ENCODE measurements at places on chromosomes 7 and 10.

- no peak for DNase-seq
Observed at GRCh38 chr7:13050703-13051102, 363.3 kb downstream of the ARL4A start.

GRCh38 chr7:79714081-79714480 is 260.6 kb upstream of the MAGI2 start:
- no peak for DNase-seq

- DNase-seq = no peak
Observed at GRCh38 chr10:62638062-62638477, 166.4 kb upstream of the ADO start.

DNA sequence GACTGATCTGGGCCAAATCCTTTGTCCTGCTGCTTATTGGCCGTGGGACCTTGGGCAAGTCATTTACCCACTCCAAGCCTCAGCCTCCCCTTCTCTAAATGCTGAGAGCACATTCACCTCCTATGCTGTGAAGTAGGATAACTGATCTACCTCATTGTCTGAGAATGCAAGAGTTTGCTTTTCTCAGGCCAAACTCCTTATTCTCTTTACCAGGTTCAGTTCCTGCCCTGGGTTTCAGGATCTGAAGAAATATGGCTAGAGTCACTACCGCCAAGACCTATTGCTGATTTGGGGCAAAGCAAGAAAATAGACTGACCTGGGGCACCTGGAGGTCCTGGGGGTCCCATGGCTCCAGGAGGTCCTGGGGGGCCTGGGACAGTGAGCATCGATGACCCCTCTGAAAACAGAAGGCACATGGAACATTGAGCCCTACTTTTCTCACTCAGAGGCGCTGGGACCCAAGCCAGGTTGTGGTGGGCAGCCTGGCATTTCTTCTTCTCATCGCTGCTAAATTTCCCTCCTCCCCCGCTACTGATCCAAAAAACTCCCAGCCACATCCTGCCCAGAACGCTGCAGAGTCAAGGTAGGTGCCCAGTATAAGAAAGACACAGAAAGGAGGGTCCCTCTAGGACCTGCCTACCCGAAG is 42.4 kb downstream of the COL17A1 start:
- no peak for DNase-seq

GRCh38 chr10:11720260-11720741 is 21.9 kb upstream of the ECHDC3 start:
- no peak for DNase-seq

DNA sequence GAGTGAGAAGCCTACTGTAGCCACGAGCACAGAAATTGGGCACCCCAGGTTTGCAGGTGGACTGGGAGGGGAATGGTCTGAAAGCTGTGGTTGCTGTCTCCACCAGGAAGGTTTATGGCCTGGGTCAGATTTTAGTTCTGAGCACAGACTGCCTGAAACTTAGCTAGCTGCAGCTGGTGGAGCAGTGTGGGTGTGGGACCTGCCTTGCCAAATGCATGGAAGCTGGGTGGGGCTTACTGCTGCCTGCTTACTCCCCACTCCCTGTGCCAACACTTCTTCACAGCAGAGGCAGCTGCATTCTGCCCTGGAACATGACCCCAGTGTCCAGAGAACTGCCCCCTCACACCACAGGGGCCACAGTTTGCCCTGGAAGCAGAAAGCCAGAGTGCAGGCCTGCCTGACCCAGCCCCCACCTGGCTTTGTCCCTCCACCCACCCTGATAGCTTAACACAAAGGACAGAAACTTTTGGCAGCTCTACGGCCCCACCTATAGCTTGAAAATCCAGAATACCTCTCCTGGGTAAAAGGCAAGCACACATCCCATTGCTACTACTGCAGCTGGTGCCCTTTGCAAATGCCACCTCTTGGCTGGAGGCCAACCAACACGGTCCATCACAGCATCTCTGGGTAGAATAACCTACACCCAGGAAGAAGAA is 281.6 kb downstream of the AGMO start:
- DNase-seq = no peak

GRCh38 chr10:100759331-100759730 is 13.9 kb downstream of the PAX2 start:
- DNase-seq = no peak

DNA sequence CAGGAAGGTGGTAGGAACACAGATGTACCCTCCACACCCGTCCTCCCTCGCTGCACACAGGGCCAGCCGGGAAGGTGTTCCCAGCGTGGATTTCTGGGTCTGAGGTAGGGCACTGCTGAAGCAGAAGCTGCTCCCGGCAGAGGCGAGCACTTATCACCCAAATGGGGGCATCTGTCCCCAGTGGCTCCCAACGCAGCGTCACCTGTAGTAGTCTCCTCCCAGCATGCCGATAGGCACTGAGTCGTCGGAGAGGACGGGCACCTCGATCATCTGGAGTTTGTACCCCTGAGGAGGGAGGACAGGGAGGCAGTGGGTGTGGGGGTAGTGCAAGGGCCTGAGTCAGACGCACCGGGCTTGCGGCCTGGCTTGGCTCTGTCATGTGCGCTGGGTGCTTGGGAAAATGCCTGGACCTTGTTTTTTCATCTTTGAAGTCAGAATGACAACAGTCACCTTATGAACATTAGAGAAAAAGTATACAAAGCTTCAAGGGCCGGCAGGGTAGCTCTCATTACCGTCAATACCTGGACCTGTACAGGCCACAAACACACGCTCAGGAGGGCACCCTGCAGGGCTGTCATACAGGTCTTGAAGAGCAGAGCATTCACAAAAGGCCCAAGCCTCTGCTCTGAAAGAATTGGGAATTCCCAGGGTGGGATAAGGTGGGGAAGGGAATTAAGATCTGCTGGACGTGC is 3.1 kb upstream of the PYROXD2 start:
- no peak for DNase-seq

GRCh38 chr10:100631192-100631591 is 95.4 kb downstream of the HIF1AN start:
- no peak for DNase-seq

DNA sequence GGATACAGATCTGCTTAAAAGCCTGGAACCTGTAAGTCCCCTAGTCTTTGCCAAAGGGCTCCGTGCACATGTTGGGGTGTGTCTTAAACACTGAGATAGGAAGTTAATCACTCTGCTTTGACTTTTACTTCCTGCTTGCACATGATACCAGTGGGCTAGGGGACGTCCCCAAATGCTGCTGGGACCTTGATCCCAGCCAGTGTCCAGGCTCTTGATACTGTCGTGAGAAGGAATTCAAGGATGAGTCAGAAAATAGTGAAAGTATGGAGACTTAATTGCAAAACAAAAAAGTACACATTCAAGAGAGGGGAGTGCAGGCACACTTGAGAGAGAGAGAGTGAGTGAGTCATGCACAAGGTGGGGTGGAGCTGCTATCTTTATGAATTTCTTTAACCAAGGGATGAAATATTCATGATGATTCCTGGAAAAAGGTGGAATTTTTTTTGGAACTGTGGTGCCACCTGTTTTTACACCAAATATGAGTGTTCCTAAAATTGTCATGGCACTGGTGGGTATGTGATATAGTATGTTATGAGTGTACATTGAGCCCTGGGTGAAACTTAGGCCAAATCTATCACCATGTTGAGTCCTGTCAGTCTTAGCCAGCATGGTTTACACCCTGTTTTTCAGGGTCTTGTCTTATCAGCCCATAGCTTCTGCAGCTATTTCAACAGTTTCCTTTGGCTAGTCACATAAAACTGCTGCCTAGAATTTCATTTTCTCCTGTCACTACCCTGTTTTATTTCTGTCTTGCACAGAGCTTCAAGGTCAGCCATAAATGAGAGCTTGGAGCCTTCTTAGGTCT is 88.3 kb upstream of the CYP26C1 start:
- no peak for DNase-seq

GRCh38 chr10:101769541-101770180 is 6.3 kb downstream of the FGF8 start:
- DNase-seq = no peak

GRCh38 chr7:38658921-38659320 is 27.7 kb upstream of the AMPH start:
- no peak for DNase-seq

DNA sequence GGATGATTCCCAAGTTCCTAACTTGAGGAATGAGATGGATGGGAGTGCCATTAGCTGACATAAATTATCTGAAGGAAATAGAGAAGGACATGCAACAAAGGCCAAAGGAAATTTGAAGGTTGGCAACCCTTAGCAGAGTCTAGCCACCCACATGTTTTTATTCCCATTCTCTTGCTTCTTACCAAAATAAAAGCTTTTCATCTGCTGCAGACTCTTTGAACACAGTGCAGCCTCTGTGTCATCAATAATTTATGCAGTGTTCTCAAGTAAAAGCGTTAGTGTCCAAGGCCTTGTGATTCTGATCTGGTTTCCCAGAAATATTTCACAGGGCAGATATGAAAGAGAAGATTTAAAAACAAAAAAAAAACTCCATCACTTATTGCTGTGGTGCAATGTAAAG is 98.5 kb downstream of the ST7 start:
- no peak for DNase-seq

- DNase-seq = no peak
Observed at GRCh38 chr7:19969859-19970493, 196.6 kb upstream of the TMEM196 start.

DNA sequence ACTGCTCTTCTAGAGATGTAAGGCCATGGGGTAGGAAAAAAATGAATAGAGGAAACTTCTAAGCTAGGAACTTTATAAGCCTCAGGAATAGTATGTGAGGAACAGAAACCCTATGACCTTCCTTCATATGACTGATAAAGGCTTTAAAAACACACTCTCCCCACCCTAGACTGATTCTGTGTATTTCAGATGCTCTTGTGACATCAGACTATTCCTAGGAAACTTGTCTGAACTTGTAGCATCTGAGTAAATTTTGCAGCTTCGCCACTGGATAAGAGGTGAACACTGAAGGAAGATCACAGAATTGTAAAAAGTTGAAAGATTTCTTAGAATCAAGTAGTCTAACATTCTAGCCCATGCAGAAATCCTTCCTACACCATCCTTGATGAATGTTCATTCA is 31.0 kb upstream of the CBLL1 start:
- DNase-seq = no peak

- DNase-seq = no peak
Observed at GRCh38 chr10:86461963-86462804, 59.4 kb downstream of the WAPL start.
